GM18507 (cell line): ENCODE measurements at places on chromosomes 12 and 14.

DNA sequence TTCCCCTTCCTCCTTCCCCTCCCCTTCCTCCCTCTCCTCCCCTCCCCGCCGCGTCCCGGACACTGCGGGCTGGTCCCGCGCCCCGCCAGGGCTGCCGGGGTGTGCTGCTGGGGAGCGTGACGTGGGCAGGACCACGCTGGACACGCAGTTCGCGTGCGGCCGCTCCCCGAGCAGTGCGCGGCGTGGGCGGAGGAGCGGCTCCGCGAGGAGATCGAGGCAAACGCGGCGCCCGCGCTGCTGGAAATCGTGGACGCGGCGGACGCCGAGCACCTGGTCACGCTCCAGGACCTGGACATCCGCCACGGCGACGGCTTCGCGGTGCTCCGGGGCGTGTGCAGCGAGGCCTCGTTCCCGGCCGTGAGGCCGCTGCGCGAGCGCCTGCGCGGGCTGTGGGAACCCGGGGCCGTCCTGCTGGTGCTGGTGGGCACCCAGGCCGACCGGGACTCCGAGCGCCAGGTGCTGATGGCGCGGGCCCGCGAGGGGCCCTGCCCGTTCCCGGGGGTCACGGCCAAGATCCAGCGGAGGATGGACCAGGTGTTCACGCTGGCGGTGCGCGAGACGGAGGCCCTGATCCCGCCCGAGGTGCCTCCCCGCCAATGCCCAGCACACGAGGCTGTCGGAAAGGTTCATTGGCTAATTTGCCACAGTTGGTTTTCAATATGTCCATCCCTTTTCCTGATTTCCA is 84.3 kb downstream of the TNFAIP2 start:
- DNase-seq = no peak

DNA sequence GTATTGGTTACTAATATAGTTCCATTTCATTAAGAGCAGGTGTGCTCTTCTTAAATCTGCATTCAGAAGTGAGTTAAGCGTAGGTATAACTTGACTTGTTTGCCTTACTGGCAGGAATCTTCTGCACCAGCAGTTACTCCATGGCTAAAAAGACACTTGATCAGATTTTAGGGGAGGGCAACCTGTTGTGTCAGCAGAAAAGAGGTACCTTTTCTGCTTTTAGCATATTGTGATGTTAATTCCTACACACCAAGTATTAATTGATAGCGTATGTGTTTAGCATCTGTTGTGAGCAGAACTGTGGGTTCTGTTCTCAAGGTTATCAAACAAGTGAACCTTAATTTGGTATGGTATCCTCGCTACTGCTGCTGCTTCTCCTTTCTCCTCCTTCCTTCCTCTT is 38.3 kb downstream of the TTLL5 start:
- DNase-seq = no peak

DNA sequence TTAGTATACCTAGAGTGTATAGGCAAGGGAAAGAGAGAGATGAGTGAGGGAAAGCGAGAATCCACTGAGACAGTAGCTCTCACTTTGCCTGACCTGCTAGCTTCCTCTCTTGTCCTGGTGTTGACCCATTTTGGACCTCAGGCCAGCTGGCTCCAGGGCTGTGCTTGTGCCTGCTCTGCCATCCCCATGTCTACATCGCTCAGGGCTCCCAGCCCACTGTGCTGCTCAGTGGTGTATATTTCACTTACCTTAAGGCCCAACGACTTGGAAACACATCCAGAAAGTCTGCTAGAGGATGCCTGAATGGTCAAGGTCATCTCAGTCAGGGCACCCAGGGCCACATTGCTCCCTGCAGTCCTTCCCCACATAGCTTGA is 964 bp upstream of the SERPINA4 start:
- DNase-seq = no peak

DNA sequence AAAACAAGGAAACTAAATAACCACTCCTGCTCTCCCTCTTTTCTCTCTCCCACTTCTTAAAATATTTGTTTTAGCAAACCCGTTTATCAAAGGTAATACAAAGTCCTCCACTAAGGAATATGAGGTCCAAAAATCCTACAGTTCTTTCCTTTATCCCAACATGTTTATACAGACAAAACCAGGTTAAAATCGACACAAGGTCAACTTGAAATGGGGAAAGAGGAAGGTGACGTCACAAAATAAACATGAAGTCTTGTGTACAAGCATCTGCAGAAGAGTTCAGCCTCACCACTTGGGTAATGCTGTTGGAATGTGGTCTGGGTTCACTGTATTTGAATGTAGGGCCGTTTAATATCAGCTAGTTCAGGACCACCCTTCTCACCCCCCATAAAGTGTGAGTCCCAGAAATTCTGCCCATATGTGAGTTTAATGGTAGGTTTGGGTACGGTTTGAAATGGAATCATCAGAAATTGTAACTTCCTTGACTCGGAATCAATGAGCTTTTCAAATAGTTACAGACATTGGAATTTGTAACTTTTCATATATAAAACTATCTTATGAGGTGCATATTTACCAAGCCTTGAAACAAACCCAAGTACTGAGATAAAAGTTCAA is 120.0 kb upstream of the SLC38A2 start:
- no peak for DNase-seq

DNA sequence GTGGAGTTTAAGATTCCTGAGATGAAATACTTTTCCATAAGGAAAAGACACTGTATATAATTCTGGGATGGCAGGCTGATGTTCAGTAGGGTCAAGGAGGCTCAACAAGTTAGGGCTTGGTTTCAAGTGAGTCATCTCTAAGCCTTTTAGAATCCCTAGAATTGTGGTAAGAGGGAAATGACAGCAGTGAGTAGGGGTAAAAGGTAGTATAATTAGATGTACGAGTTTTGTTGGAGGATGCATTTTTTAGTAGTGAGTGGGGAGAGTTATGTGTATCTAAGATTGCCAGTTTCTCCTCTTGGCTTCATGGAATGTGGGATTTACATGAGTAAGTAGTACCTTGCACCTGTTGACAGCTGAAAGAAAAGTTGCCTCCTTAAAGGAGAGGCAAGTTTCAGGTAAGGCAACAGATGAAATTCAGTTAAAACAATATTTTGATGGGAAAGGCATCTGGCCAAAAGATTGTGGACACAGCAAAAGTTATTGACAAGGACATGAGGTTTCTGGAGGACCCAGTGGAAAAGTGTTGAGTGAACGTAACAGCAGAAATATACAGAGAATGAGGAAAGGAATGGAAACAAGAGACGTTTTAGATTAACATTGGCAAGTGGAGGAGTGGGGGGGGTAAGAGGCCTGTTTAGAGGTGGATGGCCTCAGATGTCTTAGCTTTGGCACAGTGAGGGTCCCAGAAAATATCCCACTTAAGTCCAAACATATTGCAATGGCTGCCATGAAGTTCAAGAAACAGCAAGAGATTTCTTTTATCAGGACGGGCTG is 21.8 kb downstream of the LMO3 start:
- no peak for DNase-seq
